Articular chondrocyte of knee joint (primary cell): ENCODE measurements at places on chromosomes 4 and X. TPM values are rescaled to one million over a fixed set of nuclear protein-coding genes. Genes with fewer than 3 reads are reported as not detected.

Gene TENM3
- 1.1 and 2.5 TPM in 2 replicates for total RNA-seq

Gene RGS12
- total RNA-seq: 19.5 and 25.7 TPM in 2 replicates

Gene TRIM61
- total RNA-seq: 1.3 and 3.6 TPM in 2 replicates

Gene BMPR1B
- 0.26 and 0.54 TPM in 2 replicates for total RNA-seq

Gene VGLL1
- not detected in 2 replicates for total RNA-seq
